ENCODE measurements at places on chromosomes 2 and 18. TPM values are rescaled to one million over a fixed set of nuclear protein-coding genes. Genes with fewer than 3 reads are reported as not detected.
A peak's percentile ranks its signal among the peaks of the same experiment; 100 is the strongest.

- no peak overlapping the region for H3K4me3 ChIP-seq
- no peaks in the 10 kb centered on the region for H3K4me1 ChIP-seq
- no peak overlapping the region for H3K27ac ChIP-seq
- H3K27me3 ChIP-seq = no peaks in the 10 kb centered on the region
Observed at GRCh38 chr2:208546107-208546506, 139.5 kb downstream of the PTH2R start.

DNA sequence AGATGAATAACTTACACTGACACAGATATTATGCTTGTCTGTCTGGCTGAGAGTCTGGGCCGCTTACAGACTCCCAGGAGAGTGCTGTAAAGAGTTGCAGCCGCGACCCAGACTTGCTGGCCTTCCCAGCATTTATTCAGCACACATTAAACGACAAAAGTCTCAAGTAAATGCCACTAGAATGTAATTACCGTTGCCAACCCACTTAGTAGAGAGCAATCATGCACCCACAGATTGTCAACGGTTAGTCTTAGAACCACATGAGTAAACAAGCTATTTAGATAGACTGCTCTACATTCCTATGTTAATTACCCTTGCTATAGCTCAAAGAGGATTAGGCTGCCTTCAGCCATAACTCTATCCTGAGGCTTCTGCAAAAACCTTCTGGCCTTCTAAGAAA is 47.8 kb upstream of the C2orf74 start:
- no peaks in the 10 kb centered on the region for H3K4me1 ChIP-seq
- no peak for DNase-seq
- H3K36me3 ChIP-seq = peaks cover 22% of the 10 kb centered on the region

DNA sequence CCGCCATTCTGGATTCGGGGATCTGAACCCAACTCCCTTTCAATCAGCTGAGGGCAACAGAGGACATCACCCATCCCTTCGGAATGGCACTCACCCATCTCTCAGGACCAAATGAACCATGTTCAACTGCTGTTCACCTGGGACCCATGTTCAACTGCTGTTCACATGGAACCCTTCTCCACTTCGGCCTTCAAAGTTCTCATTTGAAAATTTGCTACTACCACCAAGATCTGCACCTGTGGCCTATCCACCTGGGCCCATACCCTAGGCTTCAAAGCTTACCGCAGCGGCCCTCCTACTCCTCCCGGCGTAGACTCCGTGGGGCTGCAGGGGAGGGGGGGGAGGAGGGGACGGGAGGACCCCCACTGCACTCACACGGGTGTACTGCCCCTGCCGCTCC is 119.2 kb upstream of the ANKRD30BL start:
- H3K27me3 ChIP-seq = no peaks in the 10 kb centered on the region
- H3K27ac ChIP-seq = no peak overlapping the region
- DNase-seq = no peak
- no peaks in the 10 kb centered on the region for H3K36me3 ChIP-seq

The ERFE gene
- total RNA-seq = 0.50 TPM

DNA sequence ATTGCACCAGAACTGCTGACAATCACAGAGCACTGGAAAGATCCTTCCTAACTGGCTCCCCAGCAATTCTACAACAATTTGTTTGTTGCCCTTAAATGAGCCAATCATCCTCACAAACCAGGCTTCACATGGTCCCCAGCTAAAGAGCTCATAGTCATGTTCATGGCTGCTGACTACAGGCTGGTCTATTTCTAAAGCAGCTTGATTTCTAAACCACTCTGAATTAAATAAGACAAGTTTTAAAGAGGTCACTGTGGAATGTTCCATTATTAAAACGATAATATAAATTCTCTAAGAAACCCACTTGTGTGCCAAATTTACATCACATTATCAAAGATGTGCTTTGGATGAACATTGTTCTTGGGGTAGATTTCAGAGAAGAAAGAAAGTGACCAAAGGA is 110.7 kb downstream of the COPS8 start:
- H3K36me3 ChIP-seq = no peaks in the 10 kb centered on the region
- no peak overlapping the region for H3K27ac ChIP-seq
- no peak overlapping the region for H3K4me3 ChIP-seq
- peak; percentile 1 for DNase-seq
- H3K27me3 ChIP-seq = peaks cover 7% of the 10 kb centered on the region

The ALK gene
- total RNA-seq = not detected

DNA sequence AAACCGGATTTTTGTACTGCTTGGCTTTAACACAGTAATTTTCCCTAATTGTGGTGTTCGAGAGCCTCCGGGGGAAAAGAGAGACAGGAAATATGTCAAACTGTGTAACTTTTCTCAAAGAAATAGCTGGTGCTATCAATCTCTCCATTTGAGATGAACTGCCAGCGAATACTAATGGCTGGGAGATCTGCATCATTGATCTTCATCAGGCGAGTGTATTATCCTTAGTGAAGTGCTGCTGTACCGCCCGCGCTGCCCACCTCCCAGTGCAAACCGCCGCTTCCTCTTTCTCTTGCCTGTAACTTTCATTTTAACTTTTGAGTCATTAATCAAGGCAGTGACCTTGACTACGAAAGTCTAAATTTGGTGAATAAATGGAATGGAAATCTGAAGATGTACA is 246.1 kb upstream of the ST6GAL2 start:
- H3K27me3 ChIP-seq = no peaks in the 10 kb centered on the region
- DNase-seq = peak; percentile 21
- H3K4me1 ChIP-seq = no peaks in the 10 kb centered on the region

- H3K36me3 ChIP-seq = peaks cover 3% of the 10 kb centered on the region
- H3K27me3 ChIP-seq = no peaks in the 10 kb centered on the region
- H3K27ac ChIP-seq = no peak overlapping the region
- no peaks in the 10 kb centered on the region for H3K4me1 ChIP-seq
- H3K4me3 ChIP-seq = no peak overlapping the region
- no peak for DNase-seq
Observed at GRCh38 chr18:49441338-49441938, 19.0 kb downstream of the DYM start.

The POTEC gene
- total RNA-seq = not detected

DNA sequence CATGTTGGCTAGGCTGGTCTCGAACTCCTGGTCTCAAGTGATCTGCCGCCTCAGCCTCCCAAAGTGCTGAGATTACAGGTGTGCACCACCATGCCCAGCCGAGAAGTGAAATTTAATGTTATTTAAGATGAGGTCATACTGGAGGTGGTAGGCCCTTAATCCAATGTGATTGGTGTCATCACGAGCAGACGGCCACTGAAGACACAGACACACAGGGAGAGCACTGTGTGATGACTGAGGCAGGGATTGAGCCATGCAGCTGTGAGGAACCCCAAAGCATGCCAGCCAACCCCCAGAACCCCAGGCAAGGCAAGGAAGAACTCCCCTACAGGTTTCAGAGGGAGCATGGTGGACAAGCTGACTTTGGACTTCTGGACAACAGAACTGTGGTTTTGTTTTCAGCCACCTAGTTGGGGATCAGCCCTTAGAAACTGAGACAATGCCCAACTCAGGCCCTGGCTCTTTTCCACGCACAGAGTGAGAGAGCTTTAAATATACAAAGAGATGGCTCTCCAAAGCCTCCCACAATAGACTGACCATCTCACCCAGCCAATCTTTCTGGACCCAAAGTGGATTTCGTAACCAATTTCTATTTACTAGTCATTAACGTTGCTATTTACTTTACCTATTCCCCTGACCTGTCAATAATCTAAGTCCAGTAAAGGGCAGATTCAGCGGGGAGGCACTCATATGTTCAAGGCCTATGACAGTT is 34.2 kb downstream of the TBC1D8 start:
- H3K4me3 ChIP-seq = no peak overlapping the region
- DNase-seq = no peak
- H3K27me3 ChIP-seq = peaks cover 4% of the 10 kb centered on the region
- no peaks in the 10 kb centered on the region for H3K36me3 ChIP-seq
- H3K27ac ChIP-seq = no peak overlapping the region
- H3K4me1 ChIP-seq = no peaks in the 10 kb centered on the region

DNA sequence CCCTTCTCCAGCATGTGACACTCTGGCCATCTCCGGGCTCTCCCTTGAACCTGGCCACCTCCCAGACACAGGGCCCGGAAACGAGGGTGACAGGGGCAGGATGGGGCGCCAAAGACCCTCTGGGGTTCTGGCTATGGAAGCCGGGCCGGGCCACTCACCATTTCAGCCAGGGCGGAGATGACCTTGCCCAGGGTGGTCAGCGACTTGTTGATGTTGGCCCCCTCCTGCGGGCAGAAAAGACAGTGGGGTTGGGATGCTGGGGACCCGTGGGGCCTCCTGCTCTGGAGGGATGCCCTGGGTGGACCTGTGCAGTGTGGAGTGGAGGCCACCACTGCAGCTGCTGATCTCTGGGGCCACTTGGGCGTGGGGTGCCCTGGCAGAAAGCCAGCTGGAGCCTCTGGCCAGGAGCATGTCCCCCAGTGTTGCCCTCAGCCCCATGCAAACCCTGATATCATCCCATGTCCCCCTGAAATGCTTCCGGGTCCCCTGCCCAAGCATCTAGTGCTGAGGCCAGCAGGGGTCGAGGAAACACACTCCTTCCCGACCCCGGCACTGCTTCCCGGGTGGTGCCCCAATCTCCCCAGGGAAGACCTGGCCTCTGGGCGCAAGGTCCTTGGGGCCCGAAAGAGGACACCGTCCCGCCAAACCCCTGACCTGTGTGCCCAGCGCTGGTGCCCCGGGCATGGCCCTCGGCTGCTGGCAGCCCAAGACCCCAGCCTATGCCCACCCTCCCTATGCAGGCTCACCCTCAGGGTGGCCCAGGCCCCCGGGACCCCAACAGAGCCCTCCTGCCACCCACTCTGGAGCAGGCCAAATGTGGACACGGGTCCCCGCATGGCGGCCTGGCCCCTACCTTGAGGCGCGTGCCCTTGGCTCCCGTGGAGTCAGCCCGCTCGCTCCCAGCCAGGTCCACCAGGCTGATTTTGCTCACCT is 36.9 kb downstream of the KIF1A start:
- no peak overlapping the region for H3K4me3 ChIP-seq
- no peak overlapping the region for H3K27ac ChIP-seq
- no peaks in the 10 kb centered on the region for H3K4me1 ChIP-seq
- DNase-seq = no peak

- H3K27ac ChIP-seq = no peak overlapping the region
- no peak for DNase-seq
- no peak overlapping the region for H3K4me3 ChIP-seq
- no peaks in the 10 kb centered on the region for H3K4me1 ChIP-seq
- no peaks in the 10 kb centered on the region for H3K36me3 ChIP-seq
Observed at GRCh38 chr2:148948868-148949267, 73.8 kb downstream of the KIF5C start.

The SLC5A7 gene
- total RNA-seq = not detected

DNA sequence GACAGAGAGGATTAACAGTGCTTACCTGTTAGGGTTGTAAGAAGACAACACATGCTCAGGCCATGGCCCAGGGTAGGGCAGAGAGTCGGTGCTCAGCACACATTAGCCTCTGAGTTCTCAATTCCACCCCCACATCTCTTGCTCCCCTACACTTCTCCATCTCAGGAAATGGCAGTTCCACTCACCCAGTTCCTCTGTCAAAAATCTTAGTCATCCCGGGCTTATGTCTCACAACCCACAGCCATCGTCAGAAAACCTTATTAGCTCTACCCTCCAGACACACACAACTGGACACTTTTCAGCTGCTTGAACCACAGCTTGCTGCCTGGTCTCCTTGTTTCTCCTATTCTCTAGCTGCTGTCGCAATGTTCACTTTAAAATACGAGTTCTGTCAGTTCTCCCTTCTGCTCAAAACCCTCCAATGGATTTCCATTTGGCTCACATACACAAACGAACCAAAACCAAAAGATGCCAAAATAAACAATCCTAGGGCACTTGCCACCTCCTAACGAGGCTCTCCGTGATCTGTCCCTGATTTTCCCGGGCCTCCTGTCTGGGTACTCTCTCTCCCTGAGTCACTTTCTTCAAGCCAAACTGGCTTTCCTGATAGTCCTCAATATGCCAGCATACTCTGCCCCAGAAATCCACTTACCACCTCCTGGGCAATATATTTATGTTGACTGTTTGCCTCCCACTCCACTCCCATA is 89.7 kb downstream of the KCTD1 start:
- no peaks in the 10 kb centered on the region for H3K27me3 ChIP-seq
- peak overlapping the region; percentile 8 for H3K27ac ChIP-seq
- no peaks in the 10 kb centered on the region for H3K36me3 ChIP-seq
- H3K4me3 ChIP-seq = no peak overlapping the region

GRCh38 chr2:36486521-36487044 is 111.4 kb downstream of the FEZ2 start:
- no peak for DNase-seq
- H3K4me1 ChIP-seq = no peaks in the 10 kb centered on the region
- H3K36me3 ChIP-seq = no peaks in the 10 kb centered on the region
- no peak overlapping the region for H3K27ac ChIP-seq
- peaks cover 2% of the 10 kb centered on the region for H3K27me3 ChIP-seq

The ALPP gene
- not detected for total RNA-seq

The SIX2 gene
- not detected for total RNA-seq

GRCh38 chr2:26086779-26087178 is 52.9 kb downstream of the RAB10 start:
- DNase-seq = no peak
- no peaks in the 10 kb centered on the region for H3K27me3 ChIP-seq
- H3K4me1 ChIP-seq = peaks cover 29% of the 10 kb centered on the region
- no peak overlapping the region for H3K4me3 ChIP-seq

GRCh38 chr2:101763496-101764333 is 66.2 kb downstream of the MAP4K4 start:
- no peaks in the 10 kb centered on the region for H3K27me3 ChIP-seq
- no peak overlapping the region for H3K27ac ChIP-seq
- H3K36me3 ChIP-seq = peaks cover 3% of the 10 kb centered on the region
- H3K4me3 ChIP-seq = no peak overlapping the region

DNA sequence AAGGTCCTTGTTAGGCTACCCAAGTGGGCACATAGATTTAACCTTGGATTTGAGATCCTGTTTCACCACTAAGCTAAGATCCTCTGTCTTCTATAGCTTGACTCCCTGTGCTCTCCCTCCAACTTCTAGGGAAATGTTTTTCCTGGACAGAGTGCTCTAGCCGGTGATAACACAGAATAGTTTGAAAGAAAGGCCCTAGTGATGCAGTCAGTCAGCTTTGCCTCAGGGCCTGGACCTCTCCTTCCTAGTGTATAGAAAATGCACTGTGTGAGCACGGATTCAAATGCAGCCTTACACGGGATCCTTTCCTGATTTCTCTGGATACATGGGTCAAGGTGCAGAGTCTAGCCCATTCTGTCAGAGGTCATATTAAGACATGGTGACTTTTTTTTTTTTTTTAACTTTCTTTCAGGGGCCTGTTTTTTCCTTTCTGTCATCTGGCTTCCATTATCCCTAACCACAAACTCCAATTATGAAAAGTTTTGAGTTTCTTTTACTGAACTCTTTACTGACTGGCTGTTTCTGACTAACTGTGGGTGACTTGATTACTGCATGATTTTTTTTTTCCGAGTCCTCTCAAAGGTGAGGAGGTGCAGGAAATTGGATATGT is 122.6 kb downstream of the LRP1B start:
- no peak for DNase-seq
- H3K4me1 ChIP-seq = no peaks in the 10 kb centered on the region
- no peaks in the 10 kb centered on the region for H3K27me3 ChIP-seq
- H3K27ac ChIP-seq = no peak overlapping the region
- no peaks in the 10 kb centered on the region for H3K36me3 ChIP-seq
